ENCODE measurements at places on chromosomes 4 and X.

GRCh38 chr4:183286590-183287308, 33.3 kb downstream of the CLDN22 start:
- DNase-seq = no peak

DNA sequence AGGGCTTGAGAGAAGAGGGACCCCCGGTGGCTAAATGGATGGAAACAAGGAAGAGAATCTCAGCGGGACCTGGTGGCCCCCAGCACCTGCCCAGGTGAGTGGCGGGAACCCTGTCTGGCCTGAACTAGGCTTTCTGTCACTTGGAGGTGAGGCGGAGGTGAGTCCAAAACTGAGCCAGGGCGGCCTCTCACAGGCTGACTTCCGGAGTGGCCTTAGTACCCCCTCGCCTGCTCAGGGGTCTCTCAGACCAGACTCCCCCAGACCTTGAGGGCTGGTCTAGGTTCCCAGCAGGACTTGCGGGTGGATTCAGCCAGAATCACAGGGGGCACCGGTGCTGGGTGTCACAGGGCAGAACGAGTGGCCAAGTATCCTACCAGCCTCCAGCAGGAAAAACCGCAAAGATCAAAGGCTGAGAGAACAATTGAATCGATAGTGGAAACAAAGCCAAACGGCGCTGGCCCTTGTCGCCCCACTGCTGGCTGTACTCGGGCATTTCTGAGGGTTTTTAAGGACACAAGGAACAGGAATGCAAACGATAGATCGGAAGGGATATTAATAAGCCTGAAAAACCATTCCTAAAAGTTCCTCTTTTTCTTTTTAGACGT, 67.8 kb downstream of the WFS1 start:
- no peak for DNase-seq

- no peak for DNase-seq
Observed at GRCh38 chr4:48931459-48931858, 24.9 kb upstream of the OCIAD2 start.

DNA sequence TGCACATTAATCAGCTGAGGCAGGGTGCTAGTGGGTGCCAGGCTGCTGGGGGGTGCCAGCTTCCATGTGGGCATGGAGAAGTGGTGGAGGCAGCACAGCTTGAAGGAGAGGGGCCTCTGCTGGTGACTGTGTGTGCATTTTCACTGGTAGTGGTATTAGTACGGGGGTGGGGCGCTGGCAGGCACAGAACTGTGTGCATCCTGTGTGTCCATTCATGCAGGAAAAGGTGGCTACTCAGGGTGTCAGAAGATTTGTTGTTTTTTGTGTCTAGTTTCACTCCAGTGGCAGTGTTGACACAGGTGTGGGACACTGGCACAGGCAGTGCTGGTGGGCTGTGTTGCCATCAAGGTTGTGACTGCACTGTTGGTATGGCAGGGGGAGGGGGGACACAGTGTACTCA, 1303.6 kb downstream of the FAM133A start:
- DNase-seq = no peak

GRCh38 chrX:101415180-101416145, 7.4 kb downstream of the HNRNPH2 start:
- peak; percentile 18 for DNase-seq

DNA sequence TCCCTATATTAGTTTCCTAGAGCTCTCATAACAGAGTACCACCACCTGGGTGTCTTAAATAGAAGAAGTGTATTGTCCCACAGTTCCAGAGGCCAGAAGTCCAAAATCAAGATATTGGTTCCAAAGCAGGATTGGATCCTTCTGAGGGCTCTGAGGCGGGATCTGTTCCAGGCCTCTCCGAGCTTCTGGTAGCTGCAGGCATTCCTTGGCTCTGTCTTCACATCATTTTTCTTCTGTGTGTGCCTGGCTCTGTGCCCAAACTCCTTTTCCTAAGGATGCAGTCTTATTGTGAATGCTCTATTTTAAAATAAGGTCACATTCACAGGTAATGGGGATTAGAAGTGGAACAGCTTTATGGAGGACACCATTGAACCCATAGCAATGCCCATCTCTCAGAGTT, 253.7 kb upstream of the TAPT1 start:
- no peak for DNase-seq

GRCh38 chrX:20252381-20253231, 14.1 kb downstream of the RPS6KA3 start:
- no peak for DNase-seq

DNA sequence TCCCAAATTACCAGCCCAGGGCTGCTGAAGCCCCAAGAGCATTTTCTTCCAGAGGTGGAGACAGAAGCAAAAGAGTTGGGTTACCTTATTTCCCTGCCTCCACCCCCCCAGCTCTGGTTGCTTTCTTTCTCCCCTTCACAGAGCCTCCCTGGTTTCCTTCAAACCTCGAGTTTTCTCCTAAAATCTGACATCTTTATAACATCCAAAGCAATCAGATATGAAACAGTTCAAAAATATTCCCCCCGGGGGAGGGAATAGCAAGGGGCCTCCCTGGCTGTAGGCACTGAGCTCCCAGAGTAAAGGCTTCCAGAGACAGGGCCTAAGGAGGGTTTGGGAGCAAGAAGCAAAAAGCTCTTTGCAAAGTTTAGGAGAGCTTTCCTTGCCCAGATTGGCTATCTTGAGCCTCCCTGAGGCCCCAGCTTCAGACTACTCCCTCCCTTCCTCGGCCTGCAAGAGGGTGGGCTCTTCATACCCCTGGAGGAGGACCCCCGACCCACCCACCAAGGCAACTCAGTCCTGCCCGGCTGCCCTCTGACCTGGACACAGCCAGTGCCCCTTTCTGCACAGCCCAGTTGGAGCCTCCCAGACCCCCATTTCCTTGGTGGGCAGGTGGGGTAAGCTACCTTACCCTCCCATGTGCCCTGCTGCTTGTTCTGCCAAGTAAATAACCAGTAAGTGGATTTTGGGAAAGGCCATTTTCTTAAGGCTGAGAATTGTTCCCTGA, 7.6 kb downstream of the MAMLD1 start:
- no peak for DNase-seq

GRCh38 chrX:57121162-57121755, at the start of gene SPIN2B:
Gene SPIN2B, minus strand, starts transcription at chrX:57121548.
- DNase-seq = peak; percentile 46

- no peak for DNase-seq
Observed at GRCh38 chr4:13262816-13263215, 221.3 kb downstream of the RAB28 start.

GRCh38 chr4:121144021-121144420, 20.1 kb downstream of the TNIP3 start:
- no peak for DNase-seq

DNA sequence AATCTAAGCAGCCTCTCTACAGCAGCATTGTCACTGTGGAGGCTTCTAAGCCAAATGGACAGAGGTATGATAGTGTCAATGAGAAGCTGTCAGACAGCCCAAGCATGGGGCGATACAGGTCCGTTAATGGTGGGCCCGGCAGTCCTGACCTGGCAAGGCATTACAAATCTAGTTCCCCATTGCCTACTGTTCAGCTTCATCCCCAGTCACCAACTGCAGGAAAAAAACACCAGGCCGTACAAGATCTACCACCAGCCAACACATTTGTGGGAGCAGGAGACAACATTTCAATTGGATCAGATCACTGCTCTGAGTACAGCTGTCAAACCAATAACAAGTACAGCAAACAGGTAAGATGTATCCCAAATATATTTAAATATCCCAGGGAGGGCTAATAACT, 4.1 kb downstream of the PCDH7 start:
- peak; percentile 30 for DNase-seq

DNA sequence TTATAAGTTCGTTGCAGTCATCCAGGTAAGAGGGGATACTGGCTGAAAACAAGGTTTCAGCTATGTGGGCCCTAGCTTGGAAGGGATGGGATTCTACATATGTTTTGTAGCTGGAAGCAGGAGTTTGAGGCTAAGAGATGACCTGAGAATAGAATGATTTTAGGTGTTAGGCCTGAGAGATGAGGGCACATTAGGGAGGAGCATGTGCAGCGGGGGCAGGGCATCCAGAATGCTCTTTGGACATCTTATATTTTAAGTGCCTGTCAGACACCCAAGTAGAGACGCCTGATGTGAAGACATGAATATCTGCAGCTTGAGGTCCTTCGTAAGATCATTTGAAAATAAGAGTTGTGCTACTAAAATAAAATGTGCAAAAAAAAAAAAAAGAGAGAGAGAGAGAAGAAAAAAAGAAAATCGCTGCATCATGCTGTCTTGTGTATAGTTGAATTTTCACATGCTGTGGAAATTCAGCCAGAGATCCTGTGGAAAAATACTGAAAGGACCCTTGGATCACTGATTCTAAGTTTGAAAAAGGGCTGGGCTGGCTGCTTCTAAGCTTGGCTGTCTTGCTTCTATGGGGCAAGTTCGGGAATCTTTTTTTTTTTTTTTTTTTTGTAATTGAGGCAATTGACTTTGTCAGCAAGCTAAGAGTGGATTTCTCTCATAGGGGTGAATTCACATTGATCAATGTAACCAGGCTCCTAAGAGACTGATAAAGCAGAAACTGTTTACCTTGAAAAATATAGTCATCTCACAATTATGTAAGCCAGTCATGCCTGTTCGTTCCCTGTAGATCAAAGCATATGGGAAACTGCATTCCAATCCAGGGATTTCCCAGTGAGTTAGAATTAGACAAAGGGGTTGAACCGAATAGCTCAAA, 341.0 kb upstream of the GATB start:
- DNase-seq = no peak

- no peak for DNase-seq
Observed at GRCh38 chr4:38067499-38067898, 107.3 kb downstream of the PTTG2 start.

- DNase-seq = no peak
Observed at GRCh38 chrX:10707773-10708172, 87.4 kb upstream of the MID1 start.

- no peak for DNase-seq
Observed at GRCh38 chrX:110667706-110668105, 127.9 kb downstream of the CHRDL1 start.

DNA sequence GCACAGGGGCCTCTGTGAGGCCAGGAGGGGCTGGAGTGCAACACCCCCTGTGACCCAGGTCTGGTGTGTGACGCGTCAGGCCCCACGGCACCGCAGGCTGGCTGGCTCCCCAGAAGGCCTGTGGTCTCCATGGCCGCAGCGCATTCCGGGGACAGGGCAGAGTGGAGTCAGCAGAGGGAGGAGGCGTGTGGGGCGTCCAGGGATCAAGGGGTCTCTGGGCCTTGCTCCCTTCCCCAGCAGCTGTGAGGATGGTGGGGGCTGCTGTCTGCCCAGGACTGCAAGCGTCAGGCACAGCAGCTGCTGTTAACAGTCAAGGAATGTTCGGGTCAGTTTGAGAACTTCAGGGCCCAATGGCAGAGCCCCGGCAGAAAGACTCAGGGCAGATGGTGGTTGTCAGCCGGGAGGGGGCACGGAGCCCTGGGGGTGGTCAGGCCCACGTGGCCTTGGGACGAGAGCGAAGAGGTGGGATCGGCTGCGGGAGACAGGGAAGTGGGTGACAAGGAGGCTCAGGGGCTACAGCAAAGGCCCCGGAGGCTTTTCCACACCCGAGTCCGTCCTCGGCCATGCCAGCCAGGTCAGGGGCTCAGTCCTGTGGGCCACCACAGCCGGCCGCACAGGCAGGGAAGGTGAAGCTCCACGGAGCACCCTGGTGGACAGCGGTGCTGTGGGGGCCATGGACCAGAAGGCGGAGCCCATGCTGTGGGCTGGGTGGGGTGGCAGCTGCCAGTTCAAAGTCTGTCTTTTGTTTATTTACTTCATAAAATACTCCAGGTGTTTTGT, 18.3 kb downstream of the PCGF3 start:
- no peak for DNase-seq

- DNase-seq = no peak
Observed at GRCh38 chr4:52576961-52577623, 82.0 kb downstream of the USP46 start.

DNA sequence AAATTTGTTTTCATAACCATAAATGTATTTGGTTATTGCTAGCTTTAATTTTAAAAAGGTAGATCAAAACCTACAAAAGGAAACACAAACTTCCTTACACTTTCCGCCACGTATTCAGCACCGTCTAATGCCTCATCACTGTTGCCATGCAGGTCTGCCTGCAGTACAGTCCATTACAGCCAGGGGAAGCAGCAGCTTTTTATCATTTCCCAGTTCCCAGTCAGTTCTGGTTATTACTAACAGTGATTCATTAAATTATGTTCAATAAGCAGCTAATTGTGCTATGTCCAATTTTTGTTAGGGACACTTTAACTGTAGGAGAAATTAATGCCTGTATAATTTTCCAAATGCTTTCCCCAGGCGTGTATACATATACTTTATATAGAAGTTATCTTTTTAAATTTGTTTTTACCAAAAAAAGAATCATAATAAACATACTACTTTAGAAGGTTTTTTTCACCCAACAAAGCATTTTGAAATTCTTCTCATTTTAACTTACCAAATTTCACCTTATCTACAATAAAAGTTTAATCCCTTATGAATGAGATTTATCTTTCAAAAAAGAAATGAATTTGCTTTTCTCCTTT, 93.3 kb downstream of the ANXA3 start:
- DNase-seq = no peak

- DNase-seq = no peak
Observed at GRCh38 chrX:10677490-10677889, 57.1 kb upstream of the MID1 start.

DNA sequence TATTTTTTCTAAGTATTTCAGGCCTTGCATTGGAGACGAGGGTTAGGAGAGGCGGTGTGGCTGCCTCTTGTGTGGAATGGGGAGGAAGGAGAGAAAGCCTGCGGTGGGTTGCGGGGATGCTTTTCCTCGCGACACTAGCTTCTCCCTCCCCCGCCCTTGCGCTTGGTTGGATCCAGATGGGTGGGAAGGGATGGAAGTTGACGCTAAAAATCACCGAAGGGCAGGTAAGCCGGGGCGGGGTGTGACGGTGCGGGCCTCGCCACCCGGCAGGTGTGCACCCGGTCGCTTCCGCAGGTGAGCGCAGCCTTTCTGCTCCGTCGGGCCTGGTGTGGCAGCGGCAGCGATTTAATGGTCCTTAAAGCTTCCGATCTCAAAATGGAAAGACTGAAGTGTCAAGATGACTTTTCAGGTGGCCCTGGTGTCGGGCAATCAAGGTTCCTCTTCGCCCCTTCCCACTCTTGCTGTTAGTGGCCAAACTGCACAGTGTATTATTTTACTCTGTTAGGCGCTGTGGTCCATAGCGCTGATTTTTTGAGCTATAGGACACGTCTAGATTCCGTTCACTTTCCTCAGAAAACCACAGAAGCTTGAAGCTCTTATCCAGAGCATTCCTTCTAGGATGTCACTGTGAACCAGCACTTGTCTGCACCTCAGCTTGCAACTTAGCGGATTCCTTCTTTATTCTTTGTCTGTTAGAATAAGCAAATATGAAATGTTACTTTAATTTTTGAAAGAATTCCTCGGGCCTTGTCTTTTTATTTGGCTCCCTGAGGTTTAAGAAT, 765 bp downstream of the ENOPH1 start:
- peak; percentile 71 for DNase-seq
